ENCODE measurements at places on chromosomes 11 and 22. TPM values are rescaled to one million over a fixed set of nuclear protein-coding genes. Genes with fewer than 3 reads are reported as not detected.

DLG2 gene
- total RNA-seq = 0.08 TPM

FXYD6 gene
- total RNA-seq = 0.08 TPM

OTOG gene
- total RNA-seq = not detected

CST6 gene
- total RNA-seq = 0.34 TPM

EFEMP2 gene
- total RNA-seq = 20.5 TPM

PRRG4 gene
- 7.3 TPM for total RNA-seq

KCNK4 gene
- 0.80 TPM for total RNA-seq

UBE4A gene
- 24.6 TPM for total RNA-seq

USH1C gene
- total RNA-seq = not detected

CNIH2 gene
- total RNA-seq = not detected

BIK gene
- 9.9 TPM for total RNA-seq

GAL3ST1 gene
- total RNA-seq = not detected
